ENCODE measurements at places on chromosomes 4 and X. TPM values are rescaled to one million over a fixed set of nuclear protein-coding genes. Genes with fewer than 3 reads are reported as not detected.

- no peak for DNase-seq
Observed at GRCh38 chrX:46577221-46578005, 3.8 kb downstream of the CHST7 start.

DNA sequence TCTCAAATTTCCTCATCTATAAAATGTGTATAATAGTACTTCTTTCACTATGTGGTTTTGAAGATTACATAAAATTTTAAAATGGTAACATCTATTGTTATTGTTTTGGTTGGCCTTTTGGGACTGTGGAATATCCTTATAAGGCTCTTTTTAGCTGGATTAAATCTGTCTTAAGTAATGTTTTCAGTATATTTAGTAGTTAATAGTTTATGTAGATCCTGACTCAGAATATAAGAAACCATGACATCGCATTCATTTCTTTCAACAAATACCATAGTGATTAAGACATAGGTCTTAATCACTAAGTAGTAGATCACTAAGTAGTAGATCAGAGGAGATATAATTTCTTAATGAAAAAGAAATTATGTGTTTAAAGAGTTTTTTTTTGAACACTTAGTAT, 48.5 kb downstream of the MRPL1 start:
- no peak for DNase-seq

- no peak for DNase-seq
Observed at GRCh38 chrX:111131572-111131971, 35.6 kb downstream of the PAK3 start.

- DNase-seq = no peak
Observed at GRCh38 chr4:188737251-188738002, 598.2 kb downstream of the TRIML1 start.

DNA sequence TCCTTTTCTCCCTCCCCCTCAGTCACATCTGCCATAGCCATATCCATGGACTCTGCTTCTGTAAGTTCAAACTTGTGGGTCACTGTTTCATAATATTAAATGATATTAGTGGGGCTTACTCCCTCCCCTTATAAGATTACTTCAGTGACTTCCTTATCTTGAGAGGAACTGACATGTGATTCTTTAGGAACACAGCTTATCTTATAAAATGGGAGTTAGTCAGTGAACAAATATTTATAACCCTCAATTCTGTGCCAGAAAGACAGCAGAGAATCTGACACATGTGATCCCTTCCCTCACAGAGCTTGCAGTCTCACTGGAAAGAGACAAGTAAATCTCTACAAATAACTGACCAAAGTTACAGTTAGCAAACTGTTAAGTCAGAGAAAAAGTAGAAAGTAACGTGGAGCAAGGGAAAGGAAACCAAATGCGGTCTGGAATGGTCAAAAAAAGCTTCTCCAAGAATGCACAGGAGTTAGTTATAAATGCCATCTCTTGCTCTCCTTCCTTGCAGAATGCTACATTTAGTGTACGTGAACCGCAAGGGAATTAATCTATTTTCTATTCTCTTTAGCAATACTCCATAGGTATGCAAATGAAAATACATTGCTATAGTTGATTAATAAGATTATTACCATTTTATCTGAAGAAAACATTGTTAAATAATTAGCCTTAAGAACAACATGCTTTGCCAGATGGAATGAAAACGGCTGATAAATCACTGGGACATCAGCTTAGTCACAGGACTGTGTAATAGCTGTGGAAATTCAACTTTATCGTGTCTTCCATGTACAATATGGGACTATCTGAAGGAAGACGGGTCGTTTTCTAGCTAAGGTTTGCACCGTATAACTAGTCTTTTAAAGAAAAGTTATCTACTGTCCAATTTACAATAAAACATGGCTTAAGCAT, 29.0 kb downstream of the SGMS2 start:
- no peak for DNase-seq

GRCh38 chr4:185395238-185395955, at the start of gene LRP2BP:
Gene LRP2BP, minus strand, starts transcription at chr4:185395924. Its CDS starts 17,738 bp downstream, at chr4:185378186.
- DNase-seq = no peak

- no peak for DNase-seq
Observed at GRCh38 chr4:14008494-14008893, 381.0 kb upstream of the BOD1L1 start.

GRCh38 chr4:14241574-14241973, 614.0 kb upstream of the BOD1L1 start:
- no peak for DNase-seq

- no peak for DNase-seq
Observed at GRCh38 chr4:82367438-82368097, 6.2 kb downstream of the HNRNPD start.

DNA sequence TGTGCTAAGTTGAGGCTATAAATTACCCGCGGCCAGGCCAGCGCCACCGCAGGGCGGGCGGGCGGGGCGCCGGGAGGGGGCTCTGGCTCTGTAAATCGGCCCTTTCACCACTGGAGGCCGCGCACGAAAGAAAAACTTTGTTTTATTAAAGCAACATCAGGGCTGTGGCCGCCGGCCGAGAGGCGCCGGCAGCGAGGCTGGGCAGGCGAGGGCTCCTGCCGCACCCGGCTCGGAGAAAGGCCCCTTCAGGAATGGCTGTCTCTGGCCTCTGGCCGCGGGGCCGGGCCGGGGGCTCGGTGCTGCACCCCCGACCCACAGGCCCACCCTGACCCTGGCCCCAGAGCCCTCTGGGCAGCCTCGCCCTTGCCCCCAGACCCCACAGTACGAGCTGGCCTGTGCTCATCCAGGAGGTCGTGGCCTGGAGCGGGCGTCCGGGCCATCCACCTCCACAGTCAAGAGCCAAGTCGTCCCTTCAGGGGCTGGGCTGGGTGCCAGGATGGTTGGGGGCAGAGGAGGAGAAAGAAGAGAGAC, 29.5 kb upstream of the FGFR3 start:
- no peak for DNase-seq

DNA sequence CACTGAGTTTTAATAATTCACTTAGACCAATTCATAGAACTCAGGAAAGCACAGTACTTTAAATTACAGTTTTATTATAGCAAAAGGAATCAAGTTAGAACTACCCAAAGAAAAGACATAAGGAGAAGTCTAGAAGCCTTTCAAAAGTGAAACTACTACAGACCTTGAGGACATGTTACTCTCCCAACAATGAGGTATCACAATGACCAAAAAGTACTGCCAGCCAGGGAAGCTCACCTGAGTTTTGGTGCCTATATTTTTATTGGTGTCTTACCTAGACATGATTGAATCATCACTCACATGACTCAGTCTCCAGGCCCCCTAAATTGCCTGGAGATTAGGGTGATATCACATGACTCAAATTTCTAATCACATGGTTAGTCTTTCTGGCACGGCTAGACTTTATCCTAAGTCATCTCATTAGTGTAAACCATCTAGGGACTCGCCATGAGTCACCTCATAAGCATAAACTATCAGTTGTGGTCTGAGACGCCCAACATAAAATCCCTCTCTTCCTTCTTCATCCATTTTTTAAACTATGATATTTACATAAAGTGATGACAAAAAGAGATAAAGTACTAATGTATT, 372.3 kb downstream of the TMA16 start:
- no peak for DNase-seq

DNA sequence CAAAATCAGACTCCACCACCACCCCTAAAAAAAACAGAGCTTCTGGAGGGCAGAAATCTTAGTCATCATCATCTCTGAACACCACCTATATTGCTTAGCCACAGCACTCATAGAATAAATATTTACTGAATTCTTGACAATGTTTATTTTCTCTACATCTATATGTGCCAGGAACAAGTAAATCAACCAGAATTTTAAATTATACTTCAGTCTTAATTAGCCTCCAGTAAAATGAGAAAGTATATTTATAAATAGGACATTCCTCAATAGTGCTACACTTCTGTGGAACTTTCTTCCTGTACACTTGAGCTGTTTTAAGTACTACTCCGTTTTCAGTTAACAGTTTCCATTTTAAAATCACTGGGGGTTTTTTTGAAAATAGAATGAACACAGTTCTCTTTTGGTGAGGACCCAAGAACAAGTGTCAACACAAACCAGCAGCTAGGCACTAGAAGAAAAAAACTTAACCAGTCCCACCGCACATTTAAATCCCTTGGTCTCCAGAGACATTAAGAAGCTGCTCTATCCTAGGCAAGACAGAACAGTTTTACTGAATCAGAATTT, 25.5 kb downstream of the SMIM14 start:
- DNase-seq = no peak

GRCh38 chr4:82688091-82688795, 110.4 kb downstream of the SCD5 start:
- DNase-seq = no peak

The OCIAD2 gene
- 30.2 TPM for total RNA-seq

The NSG1 gene
- total RNA-seq = 5.2 TPM

The USP17L30 gene
- total RNA-seq = not detected

The OCRL gene
- total RNA-seq = 8.4 TPM

The HERC5 gene
- 1.8 TPM for total RNA-seq

The SLC10A4 gene
- 0.19 TPM for total RNA-seq

The MSMO1 gene
- 7.4 TPM for total RNA-seq

Measured in heart right ventricle (tissue), 16 donors.